ENCODE measurements at places on chromosomes 12 and 14.

DNA sequence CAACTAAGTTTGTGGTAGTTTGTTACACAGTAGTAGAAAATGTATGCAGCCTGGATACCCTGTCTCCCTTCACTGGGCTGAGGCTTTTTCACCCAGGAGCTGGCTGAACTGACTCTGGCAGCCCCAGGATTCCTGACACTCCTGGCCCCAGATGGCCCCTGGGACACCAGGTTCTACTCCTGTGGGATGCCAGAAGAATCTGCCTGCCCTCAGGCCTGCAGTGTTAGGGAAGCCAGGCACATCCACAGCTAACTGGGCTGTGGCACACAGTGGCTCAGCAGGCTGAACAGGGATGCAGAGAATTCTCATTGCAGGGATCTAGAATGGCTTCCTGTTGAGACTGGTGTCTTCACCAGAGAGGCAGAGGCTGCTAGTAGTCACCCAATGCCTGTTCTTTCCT is 8.5 kb downstream of the IFI27 start:
- DNase-seq, result no peak

GRCh38 chr12:47789712-47790489 is 16.9 kb downstream of the SLC48A1 start:
- no peak for DNase-seq

GRCh38 chr14:55092341-55092740 is 36.7 kb upstream of the LGALS3 start:
- DNase-seq, result no peak

- DNase-seq, result no peak
Measured at GRCh38 chr12:99436584-99436983, 211.0 kb upstream of the GARIN6 start.

DNA sequence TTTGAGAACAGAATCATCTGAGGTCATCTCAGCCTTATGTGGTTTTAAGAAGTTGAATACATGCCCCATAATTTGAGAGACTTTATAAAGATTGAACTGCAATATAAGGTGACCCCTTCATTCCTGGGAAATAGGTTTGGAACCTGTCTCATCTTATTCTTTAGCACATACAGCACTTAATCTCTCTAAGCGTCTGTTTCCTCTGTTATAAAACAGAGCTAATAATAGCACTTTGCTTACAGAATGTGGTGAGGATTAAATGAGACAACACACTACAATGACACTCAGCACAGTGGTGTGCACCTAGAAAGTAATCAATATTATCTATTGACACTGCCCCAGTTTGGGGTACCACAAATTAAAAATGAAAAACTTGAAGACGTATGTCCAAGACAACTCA is 102.1 kb downstream of the DUSP6 start:
- no peak for DNase-seq

DNA sequence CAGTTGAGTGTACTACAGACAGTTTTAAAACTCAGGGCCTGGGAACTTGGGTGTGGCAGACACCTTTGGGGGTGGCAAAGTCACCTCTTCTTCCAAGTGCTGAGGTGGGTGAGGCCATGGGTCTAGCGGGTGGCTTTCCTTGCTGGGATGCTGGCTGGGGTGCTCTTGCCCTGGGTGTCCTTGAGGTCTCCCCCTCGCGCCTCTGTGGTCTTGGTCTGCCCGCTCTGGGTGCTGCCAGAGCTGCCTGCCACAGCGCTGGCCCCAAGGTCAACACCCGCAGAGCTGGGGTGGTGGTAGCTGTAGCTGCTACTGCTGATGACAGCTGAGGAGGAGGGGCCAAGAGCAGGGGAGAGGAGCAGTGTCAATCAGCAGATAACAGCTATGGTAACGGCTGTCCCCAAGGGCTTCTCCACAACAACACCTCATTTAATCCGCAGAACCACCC is 6.8 kb downstream of the KRT74 start:
- peak; percentile 55 for DNase-seq

DNA sequence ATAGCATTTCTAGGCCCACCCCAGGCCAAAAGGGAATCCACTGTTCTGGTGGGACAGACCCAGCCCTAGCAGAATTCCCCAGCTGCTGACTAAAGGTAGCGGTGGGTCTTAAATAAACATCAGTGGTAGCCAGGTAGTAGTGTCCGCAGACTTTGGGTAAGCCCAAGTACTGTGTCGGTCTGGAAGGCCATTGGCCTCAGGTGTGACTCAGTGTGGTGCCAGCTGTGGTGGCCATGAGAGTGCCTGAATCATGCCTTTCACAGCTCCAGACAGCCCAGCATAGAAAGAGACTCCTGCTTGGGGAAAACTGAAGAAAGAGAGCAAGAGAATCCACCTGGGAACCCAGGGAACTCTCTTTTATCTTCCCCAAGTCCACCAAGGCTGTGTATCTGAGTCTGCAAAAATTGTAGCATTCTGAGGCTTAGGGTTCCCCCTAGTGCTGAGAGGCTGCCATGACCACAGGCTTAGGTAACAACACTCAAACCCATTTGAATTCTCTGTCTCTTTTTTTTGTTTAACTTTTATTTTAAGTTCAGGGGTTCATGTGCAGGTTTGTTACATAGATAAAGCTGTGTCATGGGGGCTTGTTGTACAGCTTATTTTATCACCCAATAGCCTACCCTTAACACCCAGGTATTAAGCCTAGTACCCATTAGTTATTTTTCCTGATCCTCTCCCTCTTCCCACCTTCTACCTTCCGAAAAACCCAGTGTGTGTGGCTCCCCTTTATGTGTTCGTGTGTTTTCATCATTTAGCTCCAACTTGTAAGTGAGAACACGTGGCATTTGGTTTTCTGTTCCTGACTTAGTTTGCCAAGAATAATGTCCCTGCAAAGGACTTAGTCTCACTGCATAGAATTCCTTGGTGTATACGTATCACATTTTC is 16.7 kb upstream of the CD163L1 start:
- DNase-seq, result peak; percentile 30

- no peak for DNase-seq
Measured at GRCh38 chr12:131983026-131983425, 33.3 kb downstream of the EP400 start.

GRCh38 chr12:104991565-104992128 is 5.5 kb downstream of the NOPCHAP1 start:
- DNase-seq, result no peak

GRCh38 chr12:96387981-96388380 is 12.3 kb downstream of the CDK17 start:
- DNase-seq, result no peak

DNA sequence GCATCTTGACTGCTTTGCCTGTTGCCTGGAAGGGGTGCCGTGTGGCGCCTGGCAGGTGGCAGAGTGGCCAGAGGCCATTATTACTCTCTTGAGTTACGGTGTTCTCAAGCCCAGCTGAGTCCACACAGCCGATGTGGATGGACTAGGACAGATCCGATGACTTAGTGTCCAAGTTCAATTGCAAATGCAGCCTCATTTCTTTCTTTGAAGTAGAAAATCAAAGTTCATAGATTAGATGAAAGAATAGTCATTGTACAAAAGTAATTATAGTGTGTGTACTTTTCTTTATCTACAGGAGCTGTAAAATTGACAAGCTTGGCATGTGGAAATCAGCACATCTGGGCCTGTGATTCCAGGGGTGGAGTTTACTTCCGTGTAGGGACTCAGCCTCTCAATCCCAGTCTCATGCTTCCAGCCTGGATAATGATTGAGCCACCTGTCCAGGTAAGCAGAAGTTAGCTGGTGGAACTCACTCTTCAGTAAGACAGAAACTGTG is 44.7 kb downstream of the ANKRD9 start:
- no peak for DNase-seq

GRCh38 chr14:83827383-83827782 is 1702.6 kb upstream of the FLRT2 start:
- no peak for DNase-seq

DNA sequence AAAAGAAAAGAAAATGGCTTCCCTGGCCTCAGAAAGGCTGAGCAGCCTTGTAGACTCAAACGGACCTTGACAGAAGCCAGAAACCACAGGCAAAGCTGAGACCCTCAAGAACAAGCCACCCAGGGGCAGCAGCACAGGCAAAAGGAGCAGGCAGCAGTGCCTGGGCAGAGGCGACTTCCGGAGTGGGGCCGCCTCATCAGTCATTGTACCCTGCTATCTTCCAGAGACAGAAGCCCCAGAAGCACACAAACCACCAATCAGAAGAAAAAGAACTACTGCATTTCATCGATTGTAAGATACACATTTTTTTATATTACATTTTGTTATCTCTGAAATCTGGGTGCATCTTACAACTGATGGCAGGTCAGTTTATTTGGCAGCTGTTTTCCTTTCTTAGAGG is 58.2 kb upstream of the ZFP36L1 start:
- no peak for DNase-seq

GRCh38 chr14:93986955-93987354 is 10.1 kb upstream of the CCDC197 start:
- no peak for DNase-seq

DNA sequence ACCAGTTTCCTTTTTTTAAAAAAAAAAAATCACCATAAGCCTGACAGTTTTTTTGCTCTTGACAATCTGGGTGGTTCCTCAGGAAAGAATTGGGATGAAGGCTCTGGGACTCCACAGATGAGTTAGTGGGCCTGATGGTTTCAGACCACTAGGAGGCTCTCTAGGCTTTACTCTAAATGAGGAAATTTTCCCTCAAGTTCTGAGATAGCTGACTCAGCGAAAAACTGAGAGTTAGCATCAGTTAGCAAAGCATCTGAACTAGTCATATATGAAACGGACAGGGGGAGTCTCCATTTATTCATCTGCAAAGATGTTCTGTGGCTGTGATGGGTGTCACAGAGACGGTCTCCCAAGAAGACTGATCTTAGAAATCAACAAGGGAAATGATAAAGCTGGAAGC is 314.3 kb upstream of the OR4E1 start:
- no peak for DNase-seq

- no peak for DNase-seq
Measured at GRCh38 chr14:34383839-34384238, 78.2 kb downstream of the SPTSSA start.

DNA sequence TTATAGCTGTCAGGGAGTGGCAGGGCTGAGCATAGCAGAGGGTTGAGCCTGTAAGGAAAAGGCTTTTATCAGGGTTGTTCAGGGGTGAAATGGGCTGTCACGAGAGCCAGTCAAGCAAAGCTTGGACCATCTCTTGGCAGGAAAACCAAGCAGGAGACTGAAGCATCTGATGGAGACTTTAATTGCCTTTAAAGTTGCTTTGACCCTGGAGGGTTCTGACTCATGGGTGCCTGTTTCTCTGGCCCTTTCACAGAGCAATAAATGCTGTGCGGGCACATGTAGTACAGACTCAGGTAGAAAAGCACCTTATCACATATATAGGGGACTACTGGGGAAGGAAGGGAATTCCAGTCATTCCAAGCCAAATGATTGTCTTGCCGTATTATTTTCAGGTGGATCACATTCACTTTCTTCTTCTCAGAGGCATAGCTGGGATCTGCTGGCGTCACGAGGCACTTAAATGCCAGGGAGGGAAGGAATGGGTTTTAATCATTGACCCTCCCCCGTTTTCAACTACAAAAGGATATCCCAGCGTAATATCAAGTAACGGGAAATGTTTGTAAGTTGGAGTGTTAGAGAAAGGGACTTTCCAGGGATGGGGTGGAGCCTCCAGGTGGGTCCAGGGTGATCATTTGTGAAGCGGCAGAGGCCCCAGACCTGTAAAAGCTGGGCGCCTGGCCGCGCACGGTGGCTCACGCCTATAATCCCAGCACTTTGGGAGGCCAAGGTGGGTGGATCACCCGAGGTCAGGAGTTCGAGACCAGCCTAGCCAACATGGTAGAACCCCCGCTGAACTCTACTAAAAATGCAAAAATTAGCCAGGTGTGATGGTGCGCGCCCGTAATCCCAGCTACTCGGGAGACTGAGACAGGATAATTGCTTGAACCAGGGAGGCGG is 34.9 kb downstream of the PLEKHD1 start:
- no peak for DNase-seq

DNA sequence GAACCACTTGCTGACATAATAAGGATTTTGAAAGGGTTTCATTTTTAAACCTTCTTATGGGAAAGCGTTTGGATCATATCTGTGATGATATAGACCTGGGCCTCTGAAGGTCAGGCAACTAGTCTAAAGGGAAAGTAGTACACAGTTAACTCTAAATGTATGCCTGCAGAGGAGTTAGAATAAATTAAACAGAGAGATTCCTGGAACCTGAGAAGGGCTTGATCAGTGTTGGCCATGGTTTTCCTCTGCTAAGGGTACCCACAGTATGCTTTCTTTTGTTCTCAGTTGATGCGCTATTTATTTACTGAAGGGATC is 14.4 kb upstream of the POLR3B start:
- no peak for DNase-seq

GRCh38 chr12:16238661-16239060 is 38.8 kb downstream of the SLC15A5 start:
- no peak for DNase-seq

GRCh38 chr14:63996625-63997220 is 143.9 kb downstream of the SYNE2 start:
- DNase-seq, result no peak

- DNase-seq, result no peak
Measured at GRCh38 chr12:63804746-63805145, 25.0 kb downstream of the RXYLT1 start.

DNA sequence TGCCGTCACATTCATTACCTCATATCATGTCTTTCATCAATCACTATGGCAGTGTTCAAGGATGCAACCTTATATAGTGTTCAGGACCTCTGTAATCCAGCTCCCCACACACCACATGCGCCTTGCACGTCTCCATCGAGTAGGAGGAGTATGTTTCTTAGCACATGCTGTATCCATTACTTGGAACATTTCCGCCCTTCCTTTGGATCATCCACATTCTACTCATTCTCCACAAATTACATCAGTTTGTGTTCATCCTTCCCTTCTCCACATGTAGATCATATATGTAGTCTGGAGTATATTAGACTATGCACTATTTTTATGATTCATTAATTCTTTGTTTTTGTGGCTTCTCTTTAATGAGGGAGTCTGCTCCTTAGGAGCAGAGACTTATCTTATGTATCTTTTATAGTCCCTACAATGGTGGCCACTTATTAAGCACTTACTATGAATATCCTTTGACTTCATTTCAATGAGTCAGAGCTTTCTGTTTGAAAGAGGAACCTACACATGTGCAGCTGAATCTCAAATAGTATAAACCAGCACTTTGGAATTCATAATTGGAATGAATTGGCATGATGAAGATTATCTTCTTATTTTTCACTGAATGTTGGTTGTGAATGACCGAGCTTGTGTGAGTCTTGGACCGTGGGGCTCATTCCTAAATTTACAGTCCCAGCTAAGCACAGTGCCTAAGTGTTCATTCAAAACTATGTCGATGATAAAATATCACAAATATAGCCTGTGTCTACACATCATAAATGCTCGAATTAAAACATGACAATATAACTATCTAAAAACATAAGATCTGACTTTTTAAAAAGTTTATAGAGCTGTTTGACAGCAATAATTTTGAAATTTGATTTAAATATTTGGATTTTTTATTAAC is 30.2 kb upstream of the NPAS3 start:
- no peak for DNase-seq

DNA sequence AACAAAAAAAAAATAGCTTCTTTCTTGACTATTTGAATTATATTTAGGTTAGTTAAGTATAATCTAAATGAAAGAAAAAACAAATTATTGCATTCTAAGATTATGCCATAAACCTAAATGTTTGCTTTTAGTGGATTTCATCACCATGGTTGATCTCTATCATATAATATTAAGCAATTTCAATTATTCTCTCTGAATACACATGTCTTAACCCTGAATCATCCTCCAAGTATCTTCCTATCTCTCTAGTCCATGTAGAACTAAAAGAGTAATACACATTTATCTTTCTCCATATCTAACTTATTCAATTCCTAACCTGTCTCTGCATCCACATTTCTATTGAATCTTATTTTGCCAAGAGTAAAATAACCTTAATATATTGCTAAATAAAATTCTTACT is 59.6 kb downstream of the PPFIA2 start:
- DNase-seq, result no peak
